GM04503 (cell line): ENCODE measurements at places on chromosomes 6 and 20.

- peak; percentile 63 for DNase-seq
Measured at GRCh38 chr6:99592900-99593299, 13.7 kb upstream of the PRDM13 start.

DNA sequence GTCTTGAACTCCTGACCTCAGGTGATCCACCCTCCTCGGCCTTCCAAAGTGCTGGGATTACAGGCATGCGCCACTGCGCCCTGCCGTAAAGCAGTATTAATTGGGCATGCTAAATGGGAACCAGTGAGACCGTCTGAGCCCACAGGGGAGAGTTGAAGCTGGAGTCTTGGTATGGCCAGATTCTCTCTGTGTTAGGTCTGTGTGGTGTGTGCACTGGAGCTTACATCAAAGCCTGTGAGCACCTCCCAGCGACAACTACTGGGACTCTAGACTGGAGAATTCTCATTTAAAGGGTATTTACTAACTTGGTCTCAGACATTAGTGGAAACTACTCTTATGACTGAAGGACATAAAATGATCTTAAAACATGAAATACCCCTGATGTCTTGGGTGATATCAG lies 8.5 kb upstream of the SLC22A2 start:
- no peak for DNase-seq

GRCh38 chr6:158068893-158069799 lies 87.5 kb downstream of the SYNJ2 start:
- DNase-seq, result no peak

- no peak for DNase-seq
Measured at GRCh38 chr20:39358052-39358451, 395.9 kb downstream of the DHX35 start.

DNA sequence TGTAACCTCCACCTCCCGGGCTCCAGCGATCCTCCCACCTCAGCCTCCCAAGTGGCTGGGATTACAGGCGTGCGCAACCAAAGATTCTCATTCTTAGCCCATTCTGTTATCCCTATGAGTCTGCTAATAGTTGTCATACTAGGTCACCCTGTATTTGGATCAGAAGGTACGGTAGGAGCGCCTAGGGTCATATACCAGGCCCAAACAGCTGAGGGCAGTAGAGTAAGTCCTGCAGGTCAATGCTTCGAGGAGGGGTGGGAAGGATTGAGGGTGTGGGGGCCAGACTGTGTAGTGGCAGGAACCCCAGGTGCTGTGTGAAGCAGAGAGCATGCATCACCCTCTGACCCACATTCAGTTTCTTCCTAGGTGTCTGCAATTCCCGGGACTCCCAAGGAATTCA lies 22.7 kb upstream of the POU5F1 start:
- no peak for DNase-seq

- no peak for DNase-seq
Measured at GRCh38 chr6:52394251-52394666, 25.9 kb upstream of the EFHC1 start.

DNA sequence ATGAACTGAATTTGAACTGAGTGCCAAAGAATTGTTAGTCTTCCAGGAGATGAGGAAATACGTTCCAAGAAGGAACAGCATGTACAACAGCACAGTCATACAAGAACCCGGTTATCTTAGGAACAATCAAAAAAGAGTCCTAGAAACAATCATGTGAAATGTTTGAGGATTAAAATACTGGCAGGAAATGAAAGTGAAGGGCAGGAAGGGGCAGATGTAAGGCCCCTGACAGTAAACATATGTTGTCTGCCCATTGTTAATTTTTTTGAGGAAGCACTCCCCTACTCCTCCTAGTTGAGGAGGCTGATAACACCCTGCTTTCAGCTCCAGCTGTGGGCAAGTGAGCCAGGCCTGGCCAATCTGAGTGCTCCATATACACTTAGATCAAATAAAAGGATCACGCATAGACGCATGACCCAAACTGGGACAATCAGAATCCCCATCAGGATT lies 220.9 kb downstream of the HACE1 start:
- no peak for DNase-seq

- DNase-seq, result no peak
Measured at GRCh38 chr6:39092124-39092523, 22.9 kb downstream of the SAYSD1 start.

- DNase-seq, result no peak
Measured at GRCh38 chr6:125584468-125584939, 164.9 kb upstream of the HEY2 start.

DNA sequence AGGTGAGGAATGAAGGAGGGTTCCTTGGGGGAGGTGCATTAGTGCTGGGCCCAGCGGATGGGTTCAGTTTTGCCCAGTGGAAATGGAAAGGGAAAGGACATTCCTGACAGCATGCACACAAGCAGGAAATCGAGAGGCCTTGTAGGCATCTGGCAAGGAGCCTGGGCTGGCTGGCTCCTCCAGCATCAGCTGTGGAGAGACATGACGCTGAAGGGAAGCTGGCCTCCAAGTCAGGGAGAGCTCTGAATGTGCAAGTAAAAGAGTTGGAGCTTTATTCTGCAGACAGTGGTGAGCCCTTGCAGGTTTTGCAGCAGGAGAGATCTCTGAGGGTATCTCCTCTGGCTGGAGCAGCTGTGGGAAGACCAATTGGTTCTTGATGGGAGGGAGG lies 154.3 kb downstream of the MRPL14 start:
- DNase-seq, result peak; percentile 75

DNA sequence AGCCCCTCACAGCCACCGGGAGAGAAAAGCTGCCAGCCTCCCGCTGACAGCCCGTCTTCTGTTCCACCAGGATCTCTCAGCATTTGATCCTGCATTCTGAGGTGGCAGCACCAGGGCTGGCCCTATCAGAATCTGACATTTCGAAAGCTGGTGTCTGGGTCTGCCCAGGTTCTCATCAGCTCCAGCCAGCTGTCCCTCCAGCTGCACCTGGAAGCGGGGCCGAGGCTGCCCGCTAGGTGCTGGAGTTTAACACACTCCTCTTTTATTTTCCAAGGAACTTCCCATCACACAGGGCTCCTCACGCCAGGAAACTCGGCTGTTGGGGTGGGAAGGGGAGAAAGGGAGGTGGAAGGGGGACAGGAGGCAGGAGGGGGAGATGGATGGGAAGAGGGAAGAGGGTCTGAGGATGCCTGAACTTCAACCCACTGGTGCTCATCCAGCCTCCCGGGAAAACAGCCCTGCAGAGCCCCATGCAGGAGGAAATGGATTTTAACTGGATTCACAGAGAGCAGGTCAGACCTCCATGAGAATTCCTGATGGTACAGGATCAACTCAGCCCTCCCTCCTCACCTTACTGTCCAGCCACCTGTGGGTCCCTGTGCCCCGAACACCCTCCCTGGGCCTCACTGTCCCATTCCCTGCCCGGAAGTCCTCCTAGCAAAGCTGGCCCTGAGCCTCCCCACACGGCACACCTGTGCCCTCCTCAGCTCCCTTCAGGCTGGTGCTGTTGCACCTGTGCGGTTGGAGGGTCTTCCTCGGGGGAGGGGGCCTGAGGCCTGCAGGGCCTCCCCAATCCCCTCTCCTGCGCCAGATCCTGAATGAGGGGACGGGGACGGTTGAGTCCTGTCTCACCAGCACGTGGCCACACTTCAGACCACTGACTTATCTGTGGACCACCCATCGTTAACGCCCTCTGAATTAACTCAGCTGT lies 3.9 kb upstream of the LSM14B start:
- no peak for DNase-seq

DNA sequence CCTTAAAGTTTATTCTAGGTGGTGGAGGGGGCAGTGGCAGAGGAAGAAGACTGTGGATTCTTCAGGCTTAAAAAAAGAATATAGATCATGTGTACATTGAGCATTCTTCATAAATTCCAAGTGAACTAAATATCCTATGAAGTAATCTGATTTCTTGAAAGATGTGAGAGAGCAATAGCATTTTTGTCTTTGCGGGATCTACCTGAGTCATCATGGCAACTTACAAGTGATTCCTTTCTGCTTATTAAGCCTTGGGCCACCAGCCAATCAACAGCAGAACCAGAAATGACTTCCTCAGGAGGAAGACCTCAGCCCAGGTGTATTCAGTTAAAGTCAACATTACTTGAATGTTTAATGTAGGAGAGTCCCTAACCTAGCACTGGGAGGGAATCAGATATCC lies 756.9 kb downstream of the TFAP2A start:
- no peak for DNase-seq

DNA sequence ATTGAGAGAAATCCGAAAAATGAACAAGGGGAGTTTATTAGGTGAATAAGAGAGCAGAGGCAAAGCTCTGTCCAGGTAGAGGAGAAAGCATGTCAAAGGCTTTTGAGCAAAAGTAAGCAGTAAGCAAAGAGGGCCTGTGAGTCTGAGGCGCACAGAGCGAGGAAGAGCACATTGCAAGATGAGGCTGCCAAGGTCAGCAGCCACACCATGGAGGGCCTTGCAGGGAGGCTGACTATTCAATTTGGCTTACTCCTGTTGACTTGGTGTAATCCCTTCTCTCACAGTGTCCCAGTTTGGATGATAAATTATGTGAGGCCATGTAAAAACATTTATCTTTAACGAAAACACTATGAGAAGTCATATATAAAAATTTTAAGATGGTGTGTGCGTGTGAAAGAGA lies 32.4 kb downstream of the SESN1 start:
- DNase-seq, result no peak

DNA sequence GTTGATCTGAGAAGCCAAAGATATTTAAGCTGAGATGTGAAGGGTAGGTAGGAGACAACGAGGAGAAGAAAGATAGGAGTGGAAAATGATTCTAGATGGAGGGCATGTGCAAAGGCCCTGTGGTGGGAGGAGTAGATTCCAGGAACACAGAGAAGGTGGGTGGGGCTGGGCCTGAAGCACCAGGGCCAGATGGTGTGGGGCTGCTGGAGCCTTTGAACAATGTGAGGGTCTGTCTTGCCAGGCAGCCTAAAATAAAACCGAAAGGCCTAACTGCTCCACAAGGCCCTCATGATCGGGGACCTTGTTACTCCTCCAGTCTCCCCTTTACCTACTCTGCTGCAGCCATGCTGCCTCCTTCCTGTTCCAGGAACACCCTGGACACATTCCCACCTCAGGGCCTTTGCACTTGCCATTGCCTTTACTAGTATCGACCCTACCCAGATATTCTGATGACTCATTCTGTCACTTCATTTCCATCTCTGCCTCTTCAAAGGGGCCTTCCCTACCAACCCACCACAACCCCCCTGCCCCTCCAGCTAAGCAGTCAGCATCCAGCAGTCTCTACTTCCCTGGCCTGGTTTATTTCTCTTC lies 20.0 kb downstream of the FAM110A start:
- no peak for DNase-seq

DNA sequence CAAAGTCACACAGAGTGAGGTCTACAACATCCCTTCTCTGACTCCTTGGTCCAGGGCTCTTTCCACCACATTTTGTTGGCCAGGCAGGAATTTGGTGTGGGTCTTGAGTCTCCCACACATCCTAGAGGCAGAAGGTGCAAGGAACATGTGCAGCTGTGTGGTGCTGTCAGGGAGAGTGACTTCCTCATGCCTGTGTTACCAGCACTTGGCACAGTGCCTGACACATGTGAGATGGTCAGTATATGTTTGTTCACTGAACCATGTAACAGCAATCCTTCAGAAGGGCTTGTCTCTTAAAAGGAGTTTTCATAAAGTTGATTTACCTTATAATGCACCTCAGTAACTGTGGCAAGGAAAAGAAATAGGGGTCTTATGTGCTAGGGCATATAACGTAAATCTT lies 168.5 kb downstream of the CDC5L start:
- no peak for DNase-seq

DNA sequence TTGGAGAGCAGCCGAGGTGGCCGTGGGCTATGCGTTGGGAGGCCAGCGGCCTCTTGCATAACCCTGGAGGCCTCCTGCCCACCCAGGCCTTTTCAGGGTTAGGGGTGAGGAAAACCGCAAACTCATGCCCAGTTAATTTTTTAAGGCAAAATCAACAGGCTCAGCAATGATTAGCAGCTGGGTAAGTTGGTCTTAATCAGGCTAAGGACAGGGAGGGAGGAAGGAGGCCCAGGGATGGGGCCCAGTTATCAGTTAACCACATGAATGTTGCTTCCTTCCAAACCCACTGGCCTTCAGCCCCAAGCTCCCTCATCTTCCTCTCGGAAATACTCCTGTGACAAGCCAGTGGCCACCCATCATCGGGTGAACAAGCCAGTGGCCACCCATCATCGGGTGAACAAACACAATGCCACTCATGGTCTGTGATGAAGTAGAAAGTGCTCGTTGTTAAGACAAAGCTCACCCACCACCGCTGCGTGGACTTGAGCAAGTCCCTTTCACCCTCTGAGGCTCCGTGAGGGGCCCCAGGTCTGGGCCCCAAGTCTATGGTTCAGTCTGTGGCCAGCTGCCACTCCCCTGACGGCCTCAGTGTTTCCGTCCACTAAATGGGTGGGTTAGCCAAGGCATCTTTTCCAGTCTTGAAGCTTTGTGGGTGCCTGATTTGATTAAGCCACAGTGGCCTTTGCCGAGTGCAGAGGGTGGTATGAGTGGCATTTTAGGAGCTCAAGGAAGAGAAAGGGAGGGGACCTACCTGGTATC lies 39.4 kb downstream of the HNF4A start:
- no peak for DNase-seq

- DNase-seq, result no peak
Measured at GRCh38 chr20:14189794-14190402, 147.5 kb downstream of the FLRT3 start.
